ENCODE measurements at places on chromosomes 11 and 22.

- DNase-seq, result peak; percentile 60
Measured at GRCh38 chr11:75031771-75032549, 43.2 kb downstream of the NEU3 start.

DNA sequence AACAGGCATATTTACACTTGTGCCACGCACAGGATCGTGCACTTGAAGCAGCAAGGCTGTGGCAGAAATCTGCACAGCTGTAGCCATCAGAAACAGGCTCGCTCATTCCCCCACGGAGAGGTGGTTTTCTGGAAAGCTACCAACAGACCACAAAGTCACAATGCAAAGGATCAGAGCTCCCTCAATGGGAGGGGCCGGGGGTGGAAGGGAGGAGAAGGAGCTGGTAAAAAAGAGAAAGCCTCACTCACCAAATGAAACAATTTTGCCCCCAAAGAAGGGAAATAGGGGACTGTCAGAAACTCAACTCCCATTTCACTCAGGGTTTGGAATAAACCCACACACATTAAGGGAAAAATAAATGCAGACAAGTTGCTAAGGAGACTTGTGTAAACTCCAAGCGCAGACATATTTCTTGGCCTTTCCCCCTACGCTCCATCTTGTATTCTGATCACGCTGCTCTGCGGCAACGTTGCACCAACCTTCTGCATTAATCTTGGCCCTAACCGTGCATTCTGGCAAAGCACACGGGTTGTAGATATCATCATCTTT, 43.2 kb upstream of the BLID start:
- no peak for DNase-seq

GRCh38 chr11:45511566-45511965, 153.9 kb downstream of the CHST1 start:
- DNase-seq, result no peak

- no peak for DNase-seq
Measured at GRCh38 chr11:27281740-27282590, 81.0 kb downstream of the CCDC34 start.

- DNase-seq, result no peak
Measured at GRCh38 chr11:86606836-86607481, 65.5 kb downstream of the ME3 start.

- DNase-seq, result no peak
Measured at GRCh38 chr11:14698771-14699170, 55.2 kb downstream of the PDE3B start.

- no peak for DNase-seq
Measured at GRCh38 chr11:1445741-1446445, 40.7 kb downstream of the MOB2 start.

DNA sequence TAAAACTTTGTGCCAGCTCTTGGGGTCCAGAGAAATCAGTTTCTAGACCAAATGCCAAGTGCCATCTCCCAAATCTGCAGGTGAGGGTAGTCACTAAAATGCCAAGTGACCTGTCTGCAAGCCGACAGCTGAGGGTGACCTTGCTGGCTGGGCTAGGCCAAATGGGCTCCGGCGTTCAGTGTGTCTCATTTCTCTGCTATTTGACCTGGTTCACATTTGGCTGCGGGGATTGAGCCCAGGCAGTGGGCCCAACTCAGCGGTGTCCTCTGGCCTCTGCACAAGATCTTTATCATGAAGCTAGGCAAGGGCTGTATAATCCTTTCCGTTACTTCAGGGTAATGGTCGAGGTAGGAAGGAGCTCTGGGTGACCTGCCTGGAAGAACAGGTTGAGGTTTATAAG, 87.5 kb downstream of the SNX19 start:
- no peak for DNase-seq

DNA sequence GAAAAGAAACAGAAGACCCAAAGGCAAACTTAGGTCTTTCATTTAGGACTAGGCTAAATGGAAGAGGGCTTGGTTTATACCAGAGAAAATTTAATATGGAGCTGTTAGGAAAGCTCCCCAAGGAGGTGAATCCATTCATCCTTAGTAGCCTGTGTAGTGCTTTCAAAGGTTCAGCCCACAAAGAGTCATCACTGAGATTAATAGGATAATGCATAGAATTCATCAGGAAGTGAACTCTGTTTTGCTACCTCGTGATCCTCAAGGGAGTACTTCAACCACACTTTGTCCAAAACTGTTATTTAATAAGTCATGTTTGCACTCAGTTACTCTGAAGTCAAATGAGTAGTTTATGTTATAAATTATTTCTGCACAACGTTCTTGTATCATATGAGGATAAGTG, 43.3 kb upstream of the MMP7 start:
- no peak for DNase-seq

- no peak for DNase-seq
Measured at GRCh38 chr11:19992162-19992561, 168.1 kb downstream of the DBX1 start.

- DNase-seq, result no peak
Measured at GRCh38 chr11:64881476-64881875, 3.1 kb upstream of the EHD1 start.

GRCh38 chr22:42994917-42995562, 19.9 kb downstream of the PACSIN2 start:
- no peak for DNase-seq

DNA sequence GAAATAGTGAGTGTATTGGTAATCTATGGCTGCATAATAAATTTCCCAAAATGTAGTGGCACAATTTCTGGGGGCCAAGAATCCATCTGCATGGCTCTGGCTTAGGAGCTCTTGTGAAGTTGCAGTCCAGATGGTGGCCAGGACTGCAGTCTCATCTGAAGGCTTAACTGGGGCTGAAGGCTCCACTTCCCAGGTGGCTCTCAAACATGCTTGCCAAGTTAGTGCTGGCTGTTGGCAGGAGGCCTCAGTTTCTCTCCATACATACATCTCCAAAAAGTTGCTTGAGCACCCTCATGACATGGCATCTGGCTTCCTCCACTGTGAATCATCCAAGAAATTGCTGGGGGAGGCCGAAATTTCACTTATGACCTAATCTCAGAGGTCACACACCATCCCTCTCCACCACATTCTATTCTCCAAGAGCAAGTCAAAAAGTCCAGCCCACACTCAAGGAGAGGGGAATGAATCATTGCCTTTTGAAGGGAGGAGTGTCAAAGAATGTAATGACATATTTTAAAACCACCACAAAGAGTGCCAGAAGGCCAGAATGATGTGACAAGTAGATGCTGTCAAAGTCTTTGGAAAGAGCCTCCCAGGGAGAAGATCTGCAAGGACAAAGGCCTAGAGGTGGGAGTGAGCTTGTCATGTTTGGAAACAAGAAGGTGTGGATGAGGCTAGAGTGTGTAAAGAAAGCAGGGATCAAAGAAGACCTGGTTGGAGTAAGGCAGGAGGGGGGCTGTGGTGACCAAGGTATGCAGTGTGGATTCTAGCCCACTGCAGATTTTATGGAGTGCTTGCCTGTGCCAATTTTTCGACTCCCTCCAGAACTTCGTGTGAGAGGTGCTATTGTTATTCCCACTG, 566.2 kb downstream of the MIAT start:
- DNase-seq, result no peak

GRCh38 chr11:71186806-71187205, 65.6 kb downstream of the SHANK2 start:
- DNase-seq, result no peak

DNA sequence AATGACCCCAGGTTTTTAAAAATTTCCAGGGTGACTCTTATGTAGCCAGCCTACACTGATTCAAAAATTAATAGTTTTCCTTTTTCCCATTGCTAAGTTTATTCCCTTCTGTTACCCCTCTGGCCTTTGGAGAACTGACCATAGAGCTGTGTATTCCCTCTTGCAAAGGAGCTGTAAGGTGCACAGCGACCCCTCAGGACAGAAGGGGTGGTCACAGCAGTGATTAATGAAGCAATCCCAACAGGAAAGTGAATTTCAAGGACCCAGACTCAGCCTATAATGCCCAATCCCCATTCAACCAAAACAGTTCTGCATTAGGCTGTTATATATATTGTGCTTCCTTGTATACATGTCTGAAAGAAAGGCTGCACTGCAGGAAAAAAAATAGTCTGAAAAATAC, 147.1 kb downstream of the WT1 start:
- DNase-seq, result no peak

DNA sequence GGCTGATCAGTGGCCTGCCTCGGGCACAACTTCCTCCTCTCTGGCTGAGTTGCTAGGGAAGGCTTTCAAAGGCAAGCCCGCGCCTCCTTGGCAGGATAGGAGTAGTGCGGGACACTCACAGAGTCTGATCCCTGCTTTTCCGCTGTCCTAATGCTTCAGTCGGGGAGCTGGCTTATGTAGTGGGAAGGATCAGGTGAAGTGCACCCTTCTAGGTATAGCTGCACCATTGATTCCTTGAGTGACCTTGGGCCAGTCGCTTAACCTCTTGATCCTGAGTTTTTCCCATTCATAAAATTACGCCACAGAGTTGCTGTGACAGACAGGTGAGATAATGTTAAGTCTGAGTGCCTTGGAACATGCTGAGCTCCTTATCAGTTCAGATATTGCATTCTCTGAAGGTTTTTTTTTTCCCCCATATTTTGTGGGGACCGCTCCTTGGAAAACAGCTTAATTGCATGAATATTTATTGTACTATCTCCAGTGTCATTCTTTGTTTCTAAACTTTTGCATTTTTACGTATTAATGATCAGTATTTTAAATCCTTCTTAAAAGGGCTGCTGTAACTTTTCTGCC, 961 bp downstream of the IPO7 start:
- no peak for DNase-seq

DNA sequence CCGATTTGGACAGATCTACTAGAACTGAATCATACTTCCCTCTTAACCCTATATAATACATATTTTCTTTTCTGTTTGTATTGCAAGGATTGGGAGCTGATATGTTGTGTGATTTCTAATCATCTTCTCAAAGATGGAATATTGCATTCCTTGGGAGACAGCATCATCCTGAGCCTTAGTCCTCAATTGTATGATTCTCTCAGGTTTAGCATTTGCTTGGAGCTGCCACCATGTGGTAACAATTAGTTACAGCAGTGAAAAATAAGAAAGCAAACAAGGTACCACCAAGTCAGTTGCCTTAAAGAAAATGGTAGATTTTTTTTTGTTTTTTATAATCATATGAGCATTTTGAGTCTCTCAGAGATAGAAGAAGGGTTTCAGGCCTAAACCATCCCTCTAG, 11.9 kb downstream of the SNX19 start:
- no peak for DNase-seq

DNA sequence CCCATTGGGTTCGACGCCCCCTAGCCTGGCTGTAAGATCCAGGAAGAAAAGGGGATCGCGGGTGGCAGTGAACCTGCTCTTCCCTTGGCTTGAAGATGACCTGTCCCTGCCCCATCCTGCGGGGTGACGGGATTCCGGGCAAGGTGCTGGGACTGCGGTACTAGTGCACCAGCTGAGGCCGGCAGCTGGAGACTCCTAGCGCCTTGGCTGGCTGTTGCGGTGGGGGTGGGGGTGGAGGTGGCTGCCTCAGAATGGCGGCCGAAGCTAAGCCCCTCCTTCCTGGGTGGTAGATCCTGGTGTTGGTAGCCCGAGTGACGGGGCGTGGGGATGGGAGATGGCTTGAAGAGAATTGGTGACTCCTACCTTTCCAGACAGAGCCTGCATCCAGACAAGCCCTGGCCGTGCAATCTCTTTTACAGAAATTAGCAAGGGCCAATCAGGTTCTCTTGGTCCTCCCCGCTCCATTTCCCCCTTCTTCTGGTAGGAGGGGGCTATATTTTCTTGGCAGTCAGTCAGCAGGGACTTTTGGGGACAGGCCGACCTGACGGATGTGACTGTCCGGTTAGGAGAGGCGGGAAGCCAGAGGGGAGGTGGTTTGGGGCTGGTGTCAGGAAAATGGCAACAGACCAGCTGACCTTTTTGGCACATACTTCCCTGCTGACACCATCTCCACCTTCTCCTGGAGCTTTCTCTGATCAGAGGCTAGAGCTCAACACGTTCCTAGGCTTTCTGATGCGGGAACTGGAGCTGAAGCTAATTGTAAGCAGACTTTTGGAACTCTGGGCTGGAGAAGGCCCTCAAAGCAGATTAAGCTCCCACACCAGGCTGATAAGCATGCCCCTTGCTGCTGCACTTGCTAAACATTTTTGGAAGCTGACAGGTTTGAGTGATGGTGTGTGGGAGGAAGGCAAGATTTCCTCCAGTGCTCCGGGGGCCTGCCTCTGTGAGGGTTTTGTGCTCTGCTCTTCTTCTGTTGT, 2.0 kb downstream of the NAV2 start:
- no peak for DNase-seq

GRCh38 chr11:45736424-45736823, 68.5 kb upstream of the SLC35C1 start:
- DNase-seq, result no peak

- DNase-seq, result no peak
Measured at GRCh38 chr11:72686639-72687220, 12.5 kb upstream of the PDE2A start.

- no peak for DNase-seq
Measured at GRCh38 chr22:25745341-25746011, 3.5 kb downstream of the MYO18B start.

DNA sequence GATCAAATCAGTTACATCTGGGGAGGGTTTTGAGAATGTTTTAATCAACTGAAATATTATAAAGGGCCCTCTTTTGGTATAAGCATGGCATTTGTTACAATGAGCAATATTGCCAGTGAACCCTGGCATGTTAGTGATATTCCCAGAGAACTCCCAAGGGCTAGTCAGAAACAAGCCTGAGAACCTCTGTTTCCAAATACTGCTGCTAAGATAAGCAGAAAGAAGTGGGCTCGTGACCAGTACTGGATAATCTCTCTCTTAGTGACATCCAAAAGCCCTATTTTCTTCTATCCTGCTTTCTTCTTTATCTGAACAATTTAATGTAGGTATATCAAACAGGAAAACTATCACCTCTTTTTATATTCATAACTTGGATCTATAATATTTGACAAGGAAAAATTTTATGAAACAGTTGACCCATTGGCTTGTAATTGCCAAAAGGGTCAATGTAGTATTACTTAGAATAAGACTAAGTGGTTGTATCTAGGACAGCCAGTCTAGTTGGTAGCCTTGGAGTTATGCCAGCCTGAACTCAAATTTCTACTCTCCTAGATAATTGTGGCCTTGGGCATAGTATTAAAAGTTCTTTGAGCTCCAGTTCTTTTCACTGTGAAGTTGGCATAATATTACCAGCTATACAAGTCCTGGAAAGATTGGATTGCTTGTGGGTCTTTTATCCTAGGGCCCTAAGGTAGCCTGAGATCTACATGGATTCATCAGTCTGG, 15.7 kb downstream of the CAT start:
- no peak for DNase-seq

- DNase-seq, result no peak
Measured at GRCh38 chr11:26229257-26229656, 102.7 kb upstream of the ANO3 start.

DNA sequence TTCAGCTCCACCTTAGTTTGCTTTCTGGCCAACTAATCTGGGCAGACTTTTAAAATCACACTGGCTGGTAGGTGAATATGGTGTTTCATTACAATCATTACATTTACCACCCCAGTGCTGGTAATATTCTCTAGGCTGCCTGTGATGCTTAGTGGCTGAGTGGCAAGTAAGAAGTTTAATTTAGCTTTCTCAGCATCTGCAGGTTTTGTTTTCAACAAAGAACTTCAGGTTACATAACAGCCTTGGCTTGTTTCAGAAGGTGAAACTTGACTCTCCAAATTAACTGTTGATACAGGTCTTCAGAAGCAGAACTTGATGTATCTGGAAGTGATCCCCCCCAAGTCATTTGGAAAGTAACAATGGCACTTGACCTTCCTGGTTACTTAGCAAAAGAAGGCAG, 423.3 kb upstream of the CCDC90B start:
- DNase-seq, result no peak
